ENCODE measurements at places on chromosomes 1 and 21.
A peak's percentile ranks its signal among the peaks of the same experiment; 100 is the strongest.

GRCh38 chr1:219333626-219334025 is 159.9 kb downstream of the LYPLAL1 start:
- DNase-seq = no peak

DNA sequence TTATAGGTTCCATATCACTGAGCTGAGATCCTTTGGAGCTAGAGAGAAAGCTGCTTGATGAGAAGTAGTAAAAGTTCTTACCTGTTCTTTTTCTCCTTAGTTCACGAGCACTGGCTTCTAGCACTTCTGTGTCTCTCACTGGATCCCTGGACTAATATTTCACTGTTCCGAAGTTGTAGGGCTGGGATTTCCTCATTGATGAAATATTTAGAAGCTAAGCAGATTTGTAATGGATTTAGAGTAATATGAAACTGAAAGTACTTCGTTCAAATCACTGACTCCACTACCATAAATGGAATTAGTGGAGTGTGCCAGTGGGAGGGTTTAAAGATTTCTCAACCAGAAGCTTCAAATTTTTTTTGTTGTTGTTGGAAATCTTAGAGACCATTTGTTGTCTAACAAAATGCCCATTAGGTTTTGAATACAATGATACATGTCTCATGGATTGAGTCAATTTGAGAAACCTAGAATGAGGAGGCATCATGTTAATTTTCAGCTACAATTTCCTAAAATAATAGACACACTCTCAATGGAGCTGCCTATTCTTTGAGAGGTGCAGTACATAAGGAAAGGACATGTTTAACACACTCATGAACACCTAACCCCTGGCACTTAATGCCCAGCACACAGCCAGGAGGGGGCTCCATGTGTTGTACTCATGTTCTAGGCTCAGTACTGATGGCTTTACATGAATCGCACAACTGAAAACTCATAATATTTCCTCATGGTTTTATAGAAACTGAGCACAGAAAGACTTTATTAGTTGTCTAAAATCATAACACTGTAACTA is at the start of gene GBP1:
Gene GBP1, minus strand, starts transcription at position 130 of the 790 bp plus-strand sequence. CDS start 1,974 bp downstream, outside the sequence.
- DNase-seq = peak; percentile 77

DNA sequence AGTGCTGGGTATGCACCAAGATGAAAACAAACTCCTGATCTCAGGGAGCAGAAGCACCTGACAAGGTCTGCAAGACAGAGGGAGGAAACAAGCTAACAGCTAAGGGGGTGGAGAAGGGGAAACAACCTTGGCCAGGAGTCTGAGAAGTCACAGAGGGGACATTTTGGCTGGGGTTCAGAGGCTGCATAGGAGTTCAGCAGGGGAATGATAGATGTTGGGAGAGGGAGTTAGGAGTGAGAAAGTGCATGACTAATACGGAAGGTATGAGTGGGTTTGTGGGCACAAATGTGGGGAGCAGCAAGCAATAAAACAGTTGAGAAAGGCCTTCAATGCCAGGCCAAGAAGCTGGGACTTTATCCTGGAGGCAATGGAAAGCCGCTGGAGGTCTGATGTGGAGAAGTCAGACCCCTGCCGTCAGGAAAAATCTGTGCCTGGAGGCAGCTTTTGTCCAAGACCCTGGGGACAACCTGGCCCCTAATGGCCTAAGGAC is 16.4 kb downstream of the EPHA2 start:
- DNase-seq = peak; percentile 56

- no peak for DNase-seq
Measured at GRCh38 chr21:37437376-37438080, 71.0 kb downstream of the DYRK1A start.

DNA sequence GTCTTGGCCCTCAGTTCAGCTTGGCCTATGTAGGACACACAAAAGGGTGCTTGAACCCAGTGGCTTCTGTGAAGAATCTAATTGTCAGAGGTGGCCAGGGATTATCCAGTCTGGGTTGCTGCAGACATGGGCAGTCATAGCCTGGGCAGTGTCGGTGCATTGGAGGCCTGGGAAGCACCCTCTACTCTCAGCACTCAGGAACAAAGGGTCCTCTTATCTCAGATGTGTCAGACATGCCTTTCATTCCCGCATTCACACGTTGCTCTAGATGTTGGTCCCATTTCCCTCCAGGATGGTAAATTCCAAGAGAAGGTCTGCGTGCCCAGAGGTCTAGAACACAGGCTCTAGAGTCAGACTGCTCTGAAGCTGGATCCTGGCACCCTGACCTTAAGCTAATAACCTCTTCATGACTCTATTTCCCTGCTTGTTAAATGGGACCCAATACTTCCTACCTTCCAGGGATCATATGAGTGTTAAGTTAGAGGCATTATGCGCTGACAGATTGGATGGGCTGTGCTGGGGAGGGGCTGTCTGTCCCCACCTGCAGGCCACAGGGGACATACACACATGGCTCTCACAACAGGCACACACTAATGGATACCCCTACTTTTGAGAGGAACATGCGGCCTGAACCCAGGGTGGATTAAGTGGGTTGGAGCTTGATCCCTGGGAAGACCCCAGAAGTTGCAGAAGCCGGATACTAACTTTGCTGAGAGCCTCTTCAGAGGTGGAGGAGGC is 16.5 kb upstream of the EDN2 start:
- no peak for DNase-seq

GRCh38 chr21:15928196-15928595 is 198.4 kb downstream of the USP25 start:
- no peak for DNase-seq

DNA sequence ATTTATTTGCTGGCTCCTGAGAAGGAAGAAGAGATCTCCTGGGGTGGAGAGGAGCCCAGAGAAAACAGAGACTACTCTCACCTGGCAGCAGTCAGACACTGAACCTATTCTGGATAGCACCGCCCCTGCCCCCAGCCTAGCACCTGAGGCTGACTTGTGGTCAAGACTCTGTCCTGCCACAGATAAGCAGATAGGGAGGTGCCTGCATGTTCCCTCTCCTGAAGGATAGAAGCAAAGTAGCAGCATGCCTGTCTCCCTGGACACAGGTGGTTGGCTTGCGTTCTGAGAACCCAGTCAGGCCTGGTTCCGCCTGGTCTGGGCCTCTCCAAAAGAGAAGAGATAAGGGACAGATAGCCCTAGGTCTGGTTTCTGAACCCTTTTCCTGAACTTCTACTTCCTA is 1.3 kb upstream of the EFNA3 start:
- DNase-seq = no peak

- DNase-seq = no peak
Measured at GRCh38 chr1:227586733-227587132, 23.4 kb downstream of the ZNF678 start.

GRCh38 chr1:226444901-226445300 is 37.0 kb upstream of the PARP1 start:
- DNase-seq = no peak

DNA sequence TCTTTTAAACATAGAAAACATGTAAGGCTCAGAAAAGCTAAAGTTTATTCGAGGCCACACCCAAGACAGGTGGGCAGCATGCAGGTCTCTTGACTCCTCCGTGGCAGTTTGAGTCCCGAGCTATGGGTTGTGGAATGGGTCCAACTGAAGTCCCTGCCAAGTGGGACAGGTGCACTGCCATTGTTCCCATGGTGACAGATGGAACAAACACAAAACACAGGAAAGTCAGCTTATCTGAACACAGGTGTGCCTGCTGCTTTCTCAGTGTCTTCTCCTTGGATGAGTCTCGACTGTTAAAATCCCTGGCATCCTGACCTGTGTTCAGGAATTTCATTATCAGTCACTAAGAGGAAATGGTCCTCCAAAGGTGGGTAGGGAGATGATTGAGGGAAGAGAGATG is 99.0 kb upstream of the RAB4A start:
- DNase-seq = no peak

DNA sequence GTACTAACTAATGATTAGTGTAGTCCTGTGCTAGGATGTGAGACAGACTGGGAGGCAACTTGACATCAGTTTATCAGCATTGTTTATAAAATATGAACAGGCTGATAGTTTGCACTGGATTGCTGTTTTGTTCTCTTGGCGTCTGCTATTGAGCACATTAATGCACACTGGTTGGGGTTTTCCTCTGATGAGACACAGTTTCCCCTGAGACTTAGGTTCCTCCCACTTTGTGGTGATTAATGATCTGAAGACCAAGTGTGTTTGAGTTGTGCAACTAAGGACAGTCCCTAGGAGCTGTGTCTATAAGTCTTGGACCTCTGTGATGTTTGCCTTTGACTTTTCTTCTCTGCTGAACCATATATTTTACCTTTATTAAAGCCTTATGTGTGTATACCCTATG is 1015.4 kb downstream of the AMY1C start:
- DNase-seq = no peak

GRCh38 chr1:68782890-68783289 is 286.0 kb upstream of the DEPDC1 start:
- DNase-seq = no peak

- no peak for DNase-seq
Measured at GRCh38 chr1:94998114-94998513, 71.2 kb upstream of the CNN3 start.

DNA sequence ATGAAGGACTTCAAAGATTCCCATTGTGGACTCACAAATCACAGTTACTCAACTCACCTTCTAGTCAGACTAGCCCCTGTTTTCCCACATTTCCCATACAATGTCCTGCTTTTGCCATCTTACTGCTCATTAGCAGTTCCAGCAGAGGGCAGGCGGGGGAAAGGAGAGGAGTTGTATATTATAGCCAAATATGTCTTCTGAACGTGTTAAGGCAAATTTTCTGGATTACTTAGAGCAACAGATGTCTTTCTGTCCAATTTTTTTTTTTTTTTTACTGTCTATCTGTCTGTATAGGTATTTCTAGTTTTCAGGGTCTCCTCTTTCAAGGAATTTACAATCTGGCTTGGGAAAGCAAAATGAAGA is 29.9 kb upstream of the DDAH1 start:
- no peak for DNase-seq

GRCh38 chr1:109488201-109488600 is 4.5 kb downstream of the ATXN7L2 start:
- DNase-seq = no peak

DNA sequence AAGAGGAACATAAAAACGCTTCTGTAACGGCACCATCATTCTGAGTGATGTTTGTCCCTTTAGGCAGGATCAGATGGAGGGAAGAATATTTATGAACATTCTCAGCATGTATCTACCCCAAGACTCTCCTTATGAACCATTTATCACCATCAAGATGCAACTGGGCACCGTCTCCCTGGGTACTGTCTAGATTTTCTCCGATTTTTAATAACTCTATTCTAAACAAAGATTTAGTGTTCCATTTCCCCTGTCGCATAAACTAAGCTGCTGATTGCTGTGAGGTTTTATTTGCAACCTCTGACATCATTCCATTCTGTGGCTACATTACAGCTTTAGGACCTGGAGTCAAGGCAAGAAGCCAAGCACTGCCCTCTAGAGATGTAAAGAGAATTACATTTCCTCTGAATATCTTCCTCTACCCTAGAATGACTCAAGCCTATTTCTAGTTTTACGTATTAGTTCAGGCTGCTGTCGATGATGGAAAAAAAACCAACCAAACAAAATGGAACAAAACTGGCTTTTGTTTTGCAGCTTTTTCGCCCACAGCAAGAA is 130.1 kb upstream of the MAP1LC3C start:
- no peak for DNase-seq

DNA sequence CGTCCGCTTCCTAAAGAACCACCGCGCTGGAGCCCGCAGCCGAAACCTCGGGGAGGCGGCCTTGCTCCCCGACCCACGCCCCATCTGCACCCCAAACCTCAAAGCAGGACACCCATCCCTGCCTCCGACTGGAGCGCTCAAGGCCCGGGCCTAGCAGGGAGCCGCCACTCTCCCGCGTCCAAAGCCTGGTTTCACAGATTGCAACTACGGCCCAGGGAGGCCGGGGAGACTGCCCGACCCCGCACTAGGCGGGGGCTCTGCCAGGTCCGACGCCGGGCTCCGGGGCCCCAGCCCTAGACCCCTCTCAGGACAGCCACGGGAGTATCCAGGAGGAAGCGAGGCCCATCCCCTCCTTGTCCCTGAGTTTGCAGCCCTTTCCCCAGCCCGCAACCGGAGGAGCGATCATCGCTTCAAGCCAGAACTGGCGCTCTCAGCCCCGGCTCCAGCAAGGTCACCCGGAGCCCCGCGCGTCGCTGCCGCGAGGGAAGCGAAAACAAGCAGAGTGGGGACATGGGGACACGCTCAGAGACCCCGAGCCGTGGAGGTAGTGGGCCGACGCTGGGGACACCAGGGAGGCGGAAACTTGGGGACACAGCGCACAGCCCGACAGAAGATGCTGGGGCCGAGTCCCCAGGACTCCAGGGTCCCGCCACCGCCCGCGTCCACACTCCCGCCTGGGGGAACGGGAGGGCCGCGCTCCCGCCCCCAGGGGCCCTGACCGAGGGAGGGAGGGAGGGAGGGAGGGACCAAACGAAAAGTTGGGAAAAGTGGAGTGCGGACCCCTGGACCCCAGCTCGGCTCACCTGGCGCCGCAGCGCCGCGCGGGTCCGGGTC is 433 bp downstream of the TMEM200B start:
- no peak for DNase-seq

GRCh38 chr1:240021709-240022108 is 70.0 kb upstream of the FMN2 start:
- no peak for DNase-seq

DNA sequence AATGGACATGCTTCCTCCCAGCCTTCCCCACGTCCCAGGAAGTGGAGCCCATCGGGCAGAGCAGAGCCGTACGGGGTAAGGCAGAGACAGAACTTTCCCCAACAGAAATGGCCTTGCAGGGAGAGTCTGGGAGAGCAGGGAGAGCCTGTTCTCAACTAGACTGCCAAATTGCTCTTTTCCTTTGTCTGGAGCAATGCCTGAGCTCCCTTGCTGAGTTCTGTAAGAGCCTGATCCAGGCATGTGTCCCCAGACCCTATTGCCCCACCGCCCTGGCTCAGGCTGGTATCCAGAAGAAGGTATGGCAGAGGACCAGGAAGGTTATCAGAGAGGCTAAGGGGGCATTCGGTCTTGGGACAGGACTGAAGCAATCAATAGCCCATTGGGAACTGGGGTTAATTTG is 79.9 kb downstream of the TMEM53 start:
- DNase-seq = no peak

DNA sequence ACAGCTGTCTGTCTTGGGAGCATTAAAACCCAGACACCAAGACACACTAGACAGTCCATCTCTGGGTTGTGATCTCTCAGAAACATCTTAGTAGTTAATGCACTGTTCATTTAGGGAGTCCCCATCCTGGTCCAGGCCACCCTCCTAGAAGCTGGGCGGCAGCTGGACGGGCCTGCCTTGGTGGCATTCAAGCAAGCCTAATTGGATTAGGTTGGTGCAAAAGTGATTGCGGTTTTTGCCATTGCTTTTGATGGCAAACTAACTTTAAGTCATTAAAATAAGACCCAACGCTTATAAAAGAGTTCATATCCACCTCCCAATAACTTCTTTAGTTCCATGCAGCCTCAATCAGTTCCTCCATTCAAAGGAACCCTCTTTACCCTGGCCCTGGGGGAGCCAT is 21.7 kb downstream of the ATP5PO start:
- no peak for DNase-seq

DNA sequence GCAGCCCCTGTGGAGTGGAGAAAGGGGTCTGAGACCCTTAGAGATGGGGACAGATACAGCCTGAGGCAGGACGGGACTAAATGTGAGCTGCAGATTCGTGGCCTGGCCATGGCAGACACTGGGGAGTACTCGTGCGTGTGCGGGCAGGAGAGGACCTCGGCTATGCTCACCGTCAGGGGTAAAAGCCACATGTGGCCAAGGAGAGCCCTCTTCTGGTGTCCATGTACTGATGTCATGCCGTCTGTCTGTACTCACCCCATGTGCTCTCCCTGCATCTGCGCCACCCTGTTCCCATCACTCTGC is 84.7 kb downstream of the OBSCN start:
- no peak for DNase-seq

GRCh38 chr21:42066521-42066920 is 4.6 kb upstream of the UMODL1 start:
- no peak for DNase-seq

- DNase-seq = no peak
Measured at GRCh38 chr1:41616563-41616962, 132.1 kb upstream of the EDN2 start.
